ENCODE measurements at places on chromosomes 5 and 9. TPM values are rescaled to one million over a fixed set of nuclear protein-coding genes. Genes with fewer than 3 reads are reported as not detected.

GRCh38 chr9:1941989-1942388 lies 73.2 kb upstream of the SMARCA2 start:
- H3K27me3 ChIP-seq: no peaks in the 10 kb centered on the region
- no peak for DNase-seq
- no peaks in the 10 kb centered on the region for H3K4me1 ChIP-seq
- no peak overlapping the region for H3K27ac ChIP-seq
- H3K36me3 ChIP-seq: no peaks in the 10 kb centered on the region

DNA sequence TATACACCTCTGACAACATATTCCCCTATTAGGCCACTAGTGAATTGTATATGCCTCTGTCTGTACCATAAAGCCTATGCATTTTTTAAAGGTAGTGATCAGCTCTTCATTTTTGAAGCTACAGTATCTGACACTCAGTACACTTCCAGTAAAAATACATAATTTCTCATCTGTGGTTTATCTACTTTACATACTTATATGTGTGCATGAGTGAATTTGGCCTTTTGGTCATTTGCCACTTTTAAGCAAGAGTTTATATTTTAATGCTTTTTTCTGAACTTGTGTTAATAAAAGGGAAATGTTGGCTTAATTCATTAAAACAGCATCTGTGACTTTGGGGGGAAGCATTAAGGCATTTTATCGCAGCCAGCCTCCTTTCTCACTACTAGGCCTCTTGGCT lies 47.8 kb downstream of the ST8SIA4 start:
- H3K27me3 ChIP-seq: no peaks in the 10 kb centered on the region
- no peak overlapping the region for H3K27ac ChIP-seq
- H3K4me1 ChIP-seq: no peaks in the 10 kb centered on the region
- H3K36me3 ChIP-seq: no peaks in the 10 kb centered on the region
- no peak overlapping the region for H3K4me3 ChIP-seq

- H3K4me3 ChIP-seq: no peak overlapping the region
- DNase-seq: peak; percentile 56
- no peaks in the 10 kb centered on the region for H3K36me3 ChIP-seq
- H3K4me1 ChIP-seq: no peaks in the 10 kb centered on the region
- H3K27ac ChIP-seq: no peak overlapping the region
Observed at GRCh38 chr5:130032807-130033206, 128.5 kb downstream of the CHSY3 start.

GRCh38 chr5:28346696-28347095 lies 1308.3 kb upstream of the CDH9 start:
- no peaks in the 10 kb centered on the region for H3K27me3 ChIP-seq
- DNase-seq: no peak
- no peaks in the 10 kb centered on the region for H3K36me3 ChIP-seq
- H3K4me1 ChIP-seq: no peaks in the 10 kb centered on the region
- H3K27ac ChIP-seq: no peak overlapping the region

DNA sequence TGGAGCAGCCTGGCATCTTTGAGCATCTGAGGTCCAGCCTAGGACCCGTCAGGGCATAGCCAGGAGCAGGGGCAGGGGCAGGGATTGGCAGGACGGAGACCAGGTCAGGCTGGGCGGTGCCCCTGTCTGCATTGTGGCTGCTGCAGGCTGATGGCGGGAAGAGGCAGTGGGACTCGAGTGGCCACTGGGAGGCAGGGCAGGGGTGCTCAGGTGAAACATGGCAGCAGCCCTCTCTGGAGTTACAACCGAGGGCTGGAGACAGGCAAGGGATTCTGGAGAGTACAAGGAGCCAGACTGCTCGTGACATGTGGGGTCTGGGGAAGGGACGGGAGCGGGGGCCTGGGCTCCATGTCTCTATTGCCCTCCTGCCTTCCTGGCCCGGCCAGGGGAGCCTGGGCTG lies 97.4 kb upstream of the RAPGEF1 start:
- H3K4me1 ChIP-seq: no peaks in the 10 kb centered on the region
- no peak for DNase-seq
- H3K36me3 ChIP-seq: no peaks in the 10 kb centered on the region
- peaks cover 15% of the 10 kb centered on the region for H3K27me3 ChIP-seq
- H3K27ac ChIP-seq: no peak overlapping the region

DNA sequence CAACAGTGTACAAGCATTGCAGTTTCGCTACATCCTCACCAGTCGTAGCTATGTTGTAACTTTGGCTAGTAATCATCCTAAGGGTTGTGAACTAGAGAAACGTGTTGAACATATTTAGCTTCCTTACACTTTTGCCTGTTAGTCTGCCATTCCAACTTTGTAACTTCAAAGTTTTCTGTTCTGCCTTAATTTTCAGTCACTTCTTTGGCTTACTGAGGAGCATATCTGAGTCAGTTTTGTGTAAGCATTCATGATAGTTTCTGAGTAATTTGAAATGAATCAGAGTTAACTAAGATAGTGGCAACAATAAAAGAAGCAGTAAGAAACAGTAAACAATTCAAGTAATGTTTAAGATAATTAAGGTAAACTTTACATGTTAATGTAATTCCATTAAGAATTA lies 58.9 kb upstream of the MCCC2 start:
- H3K27me3 ChIP-seq: no peaks in the 10 kb centered on the region
- H3K27ac ChIP-seq: no peak overlapping the region
- peaks cover 25% of the 10 kb centered on the region for H3K36me3 ChIP-seq

Gene CATSPER3
- 0.87 TPM for total RNA-seq

Gene CMBL
- total RNA-seq: 21.8 TPM

DNA sequence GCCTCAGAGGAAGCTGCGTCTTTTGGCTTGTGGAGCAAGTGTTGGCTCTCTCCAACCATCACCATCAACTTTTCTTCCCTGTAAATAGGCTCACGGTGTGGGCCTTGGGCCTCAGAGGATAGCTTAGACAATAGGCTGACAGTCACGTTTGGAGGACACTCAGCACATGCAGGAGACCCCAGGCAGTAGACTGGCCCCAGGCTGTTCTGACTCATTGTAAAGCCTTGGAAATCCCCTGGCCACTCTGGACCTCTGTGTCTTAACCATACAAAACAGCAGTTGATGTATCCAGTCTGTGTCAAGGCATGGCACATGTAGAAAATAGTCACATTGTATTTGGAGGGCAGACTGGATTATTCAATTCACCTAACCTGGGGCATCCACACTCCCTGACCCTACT lies 18.6 kb downstream of the CD74 start:
- H3K4me3 ChIP-seq: no peak overlapping the region
- DNase-seq: no peak
- H3K27ac ChIP-seq: no peak overlapping the region
- no peaks in the 10 kb centered on the region for H3K27me3 ChIP-seq

- H3K36me3 ChIP-seq: no peaks in the 10 kb centered on the region
- H3K27me3 ChIP-seq: no peaks in the 10 kb centered on the region
- DNase-seq: no peak
- H3K4me1 ChIP-seq: no peaks in the 10 kb centered on the region
Observed at GRCh38 chr5:143977891-143978461, 166.0 kb downstream of the HMHB1 start.

GRCh38 chr5:61697809-61698558 lies 365.9 kb downstream of the ZSWIM6 start:
- H3K36me3 ChIP-seq: no peaks in the 10 kb centered on the region
- no peak overlapping the region for H3K27ac ChIP-seq
- no peak for DNase-seq
- no peaks in the 10 kb centered on the region for H3K4me1 ChIP-seq

Gene MARVELD2
- 32.4 TPM for total RNA-seq

- H3K4me3 ChIP-seq: no peak overlapping the region
- no peaks in the 10 kb centered on the region for H3K27me3 ChIP-seq
- H3K27ac ChIP-seq: no peak overlapping the region
- no peak for DNase-seq
- H3K36me3 ChIP-seq: no peaks in the 10 kb centered on the region
- no peaks in the 10 kb centered on the region for H3K4me1 ChIP-seq
Observed at GRCh38 chr5:101728933-101729332, 567.2 kb downstream of the SLCO4C1 start.

DNA sequence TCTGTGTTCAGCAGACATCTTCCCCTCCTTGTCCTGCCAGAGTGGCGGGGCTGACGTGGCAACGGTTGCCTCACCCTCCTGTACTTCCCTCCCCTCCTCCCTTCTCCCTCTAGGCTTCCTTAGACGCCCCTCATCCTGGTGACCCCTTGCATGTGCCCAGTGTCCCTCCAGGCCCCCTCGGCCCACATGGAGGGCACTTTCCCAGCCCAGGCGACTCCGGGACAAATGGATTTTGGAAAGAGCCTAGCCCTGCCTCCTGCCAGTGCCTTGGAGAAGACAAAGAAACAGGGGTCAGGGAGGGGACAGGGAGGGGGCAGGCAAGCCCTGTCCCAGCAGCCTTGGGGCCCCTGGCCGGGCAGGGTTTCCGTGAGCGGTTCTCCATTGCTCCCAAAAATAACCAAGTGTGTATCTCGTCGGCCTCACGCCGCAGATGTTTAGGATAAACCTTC lies 38.3 kb upstream of the NEURL1B start:
- no peaks in the 10 kb centered on the region for H3K27me3 ChIP-seq
- no peaks in the 10 kb centered on the region for H3K36me3 ChIP-seq
- H3K4me1 ChIP-seq: peaks cover 5% of the 10 kb centered on the region
- no peak overlapping the region for H3K4me3 ChIP-seq

- no peak for DNase-seq
- peaks cover 31% of the 10 kb centered on the region for H3K36me3 ChIP-seq
- H3K27me3 ChIP-seq: no peaks in the 10 kb centered on the region
- peak overlapping the region; percentile 87 for H3K27ac ChIP-seq
- peaks cover 47% of the 10 kb centered on the region for H3K4me1 ChIP-seq
Observed at GRCh38 chr9:35110327-35110761, 5.3 kb downstream of the ATOSB start.

Gene NRG2
- total RNA-seq: 1.4 TPM

All from upper lobe of right lung (tissue), 1 donor.